Astrocyte (in vitro differentiated cells and primary cell): ENCODE measurements at places on chromosomes 3 and 15. TPM values are rescaled to one million over a fixed set of nuclear protein-coding genes. Genes with fewer than 3 reads are reported as not detected.

The TYRO3 gene
- 28.5 and 34.0 TPM in 2 replicates for total RNA-seq

- H3K36me3 ChIP-seq, result no peaks in the 10 kb centered on the region
- H3K4me3 ChIP-seq, result no peak overlapping the region
- H3K27ac ChIP-seq, result no peak overlapping the region
Observed at GRCh38 chr3:21754839-21755238, 3.8 kb upstream of the ZNF385D start.

The ZNF502 gene
- total RNA-seq, result 1.9 and 2.2 TPM in 2 replicates

- no peak overlapping the region for H3K4me3 ChIP-seq
- no peak overlapping the region for H3K27ac ChIP-seq
- no peak for DNase-seq
- H3K27me3 ChIP-seq, result no peaks in the 10 kb centered on the region
- H3K36me3 ChIP-seq, result no peaks in the 10 kb centered on the region
Observed at GRCh38 chr3:194979173-194979572, 291.8 kb downstream of the XXYLT1 start.

The SYNPR gene
- total RNA-seq, result 0.27 TPM in 1 of 2 replicates, not detected in the other

The P2RY14 gene
- total RNA-seq, result 0.11 TPM in 1 of 2 replicates, not detected in the other

GRCh38 chr15:84887938-84888337, 3.5 kb downstream of the SLC28A1 start:
- no peaks in the 10 kb centered on the region for H3K36me3 ChIP-seq
- H3K4me1 ChIP-seq, result no peaks in the 10 kb centered on the region
- H3K27me3 ChIP-seq, result no peaks in the 10 kb centered on the region
- no peak overlapping the region for H3K27ac ChIP-seq

DNA sequence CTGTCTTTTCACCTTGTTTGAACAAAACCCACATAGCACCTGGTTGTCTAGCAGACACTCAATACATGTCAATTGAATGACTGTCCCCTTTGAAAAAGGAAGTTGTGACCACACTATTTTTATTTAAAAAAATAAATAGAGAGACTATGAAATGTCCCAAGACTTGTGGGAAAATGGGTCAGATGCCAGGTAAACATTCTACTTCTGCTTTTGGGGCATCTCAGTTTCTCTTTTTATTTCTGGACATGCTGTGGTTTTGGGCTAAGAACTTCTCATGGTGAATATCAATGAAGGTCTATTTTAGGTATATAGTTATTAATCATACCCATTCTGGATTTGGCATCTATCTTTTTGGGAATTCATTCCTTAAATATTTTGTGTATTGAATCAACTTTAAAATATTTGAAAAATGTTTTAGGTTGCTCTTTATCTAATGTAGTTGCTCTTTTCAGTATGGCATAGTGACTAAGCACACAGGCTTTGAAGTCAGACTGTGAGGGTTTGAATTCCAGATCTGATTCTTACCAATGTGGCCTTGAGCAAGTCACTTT, 4.4 kb downstream of the TMEM45A start:
- H3K4me3 ChIP-seq, result no peak overlapping the region
- DNase-seq, result peak; percentile 87
- peak overlapping the region; percentile 29 for H3K27ac ChIP-seq
- H3K27me3 ChIP-seq, result no peaks in the 10 kb centered on the region
- peaks cover 8% of the 10 kb centered on the region for H3K4me1 ChIP-seq

DNA sequence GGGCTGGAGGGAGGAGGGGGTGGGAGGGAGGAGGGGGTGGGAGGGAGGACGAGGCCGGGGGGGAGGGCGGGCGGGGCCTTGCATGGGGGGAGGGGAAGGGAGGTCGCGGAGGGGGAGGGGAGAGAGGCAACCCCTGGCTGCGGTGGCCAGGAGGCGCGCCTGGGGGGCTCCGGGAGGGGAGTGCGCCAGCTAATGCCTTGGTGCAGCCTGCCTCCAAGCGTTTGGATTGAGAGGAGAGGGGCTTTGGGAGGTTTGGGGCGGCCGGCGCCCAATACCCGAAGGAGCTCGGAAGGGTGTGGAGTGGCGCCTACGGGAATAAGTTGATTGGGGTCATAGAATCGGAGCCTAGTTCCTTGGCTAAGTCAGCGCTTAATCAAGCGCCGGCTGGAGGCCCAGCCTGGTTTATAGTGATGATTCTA, 557 bp downstream of the TFG start:
- H3K27me3 ChIP-seq, result no peaks in the 10 kb centered on the region
- DNase-seq, result peak; percentile 2
- peaks cover 11% of the 10 kb centered on the region for H3K4me1 ChIP-seq
- H3K36me3 ChIP-seq, result peaks cover 11% of the 10 kb centered on the region

DNA sequence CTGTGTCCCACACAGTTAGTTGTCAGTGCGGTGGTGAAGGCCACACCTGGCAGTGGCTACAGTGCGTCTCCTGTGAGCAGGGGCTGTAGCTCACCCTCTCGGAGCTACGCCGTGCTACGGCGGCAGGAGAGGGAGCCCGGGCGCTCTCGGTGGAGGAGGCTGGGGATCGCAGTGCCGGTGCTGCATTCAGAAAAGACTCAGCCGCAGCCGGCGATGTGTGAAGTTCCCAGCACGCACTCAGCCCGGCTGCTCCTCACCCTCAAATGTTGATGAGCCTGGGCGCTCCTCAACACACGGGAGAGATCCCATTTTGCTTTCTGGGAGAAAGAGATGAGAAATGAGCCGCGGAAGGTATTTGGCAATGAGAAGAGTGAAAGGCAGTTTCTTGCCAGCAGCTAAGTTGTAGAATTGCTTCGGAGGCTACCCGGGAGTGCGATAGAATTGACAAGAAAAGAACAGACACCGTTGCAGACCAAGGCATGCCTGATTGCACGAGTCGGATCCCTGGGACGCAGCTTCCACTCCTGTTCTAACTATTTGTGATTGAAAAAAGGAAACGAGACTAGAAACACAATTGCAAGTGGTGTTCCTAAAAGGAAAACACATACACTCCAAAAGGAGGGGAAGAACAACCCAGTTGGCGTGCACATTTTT, at the start of gene UNC13C:
Gene UNC13C (plus strand): TSS at position 189 of the 654 bp plus-strand sequence. CDS start 34,463 bp downstream, outside the sequence.
- no peaks in the 10 kb centered on the region for H3K36me3 ChIP-seq
- DNase-seq, result no peak
- no peaks in the 10 kb centered on the region for H3K4me1 ChIP-seq
- peak within 1 kb of the TSS; percentile 36 for H3K4me3 ChIP-seq

GRCh38 chr3:117553461-117553860, 843.9 kb downstream of the TUSC7 start:
- peaks cover 3% of the 10 kb centered on the region for H3K4me1 ChIP-seq
- no peaks in the 10 kb centered on the region for H3K36me3 ChIP-seq
- no peak overlapping the region for H3K4me3 ChIP-seq
- peak; percentile 59 for DNase-seq
- H3K27me3 ChIP-seq, result no peaks in the 10 kb centered on the region

- H3K27ac ChIP-seq, result peak overlapping the region; percentile 98
- no peaks in the 10 kb centered on the region for H3K27me3 ChIP-seq
- H3K36me3 ChIP-seq, result no peaks in the 10 kb centered on the region
- peak overlapping the region; percentile 96 for H3K4me3 ChIP-seq
- DNase-seq, result peak; percentile 30
Observed at GRCh38 chr15:67253549-67254237, 768 bp downstream of the AAGAB start.

DNA sequence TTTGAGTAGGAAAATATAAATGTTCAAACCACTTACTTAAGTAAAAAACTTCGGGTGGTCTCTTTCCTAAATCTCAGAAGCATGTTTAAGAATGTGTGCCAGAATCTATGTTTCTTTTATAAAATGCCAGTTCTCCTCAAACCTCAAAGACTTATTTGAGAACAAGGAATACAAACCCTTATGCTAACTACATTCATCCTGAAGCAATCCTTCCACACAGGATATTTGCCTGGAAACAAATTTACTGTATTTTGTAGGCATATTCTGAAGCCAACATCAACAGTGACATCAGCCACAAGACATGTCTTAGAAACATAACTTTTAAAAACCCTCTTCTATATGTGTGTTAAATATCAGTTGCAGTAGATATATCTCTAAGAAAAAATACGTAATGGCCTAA, 1077.0 kb downstream of the ROBO1 start:
- DNase-seq, result peak; percentile 74
- no peak overlapping the region for H3K4me3 ChIP-seq
- no peaks in the 10 kb centered on the region for H3K27me3 ChIP-seq
- H3K4me1 ChIP-seq, result no peaks in the 10 kb centered on the region
- H3K27ac ChIP-seq, result no peak overlapping the region

The TMEM212 gene
- total RNA-seq, result not detected in 2 replicates

- peaks cover 7% of the 10 kb centered on the region for H3K4me1 ChIP-seq
- no peaks in the 10 kb centered on the region for H3K36me3 ChIP-seq
- H3K4me3 ChIP-seq, result peak within 1 kb of the TSS; percentile 32
- no peak within 1 kb of the TSS for H3K27ac ChIP-seq
Observed at GRCh38 chr15:81133782-81134461, at the start of gene CFAP161. Gene CFAP161 (plus strand): TSS chr15:81134270. CDS start chr15:81134330, 60 bp downstream.

GRCh38 chr3:192825657-192826200, 91.9 kb downstream of the MB21D2 start:
- H3K4me1 ChIP-seq, result peaks cover 9% of the 10 kb centered on the region
- no peaks in the 10 kb centered on the region for H3K27me3 ChIP-seq
- peak; percentile 59 for DNase-seq
- no peaks in the 10 kb centered on the region for H3K36me3 ChIP-seq

- H3K36me3 ChIP-seq, result no peaks in the 10 kb centered on the region
- DNase-seq, result peak; percentile 14
- H3K27ac ChIP-seq, result no peak overlapping the region
- no peak overlapping the region for H3K4me3 ChIP-seq
- H3K4me1 ChIP-seq, result peaks cover 2% of the 10 kb centered on the region
Observed at GRCh38 chr3:129824926-129825541, 68.5 kb downstream of the TMCC1 start.

The SLC12A1 gene
- not detected in 2 replicates for total RNA-seq

The CPNE9 gene
- total RNA-seq, result 0.20 TPM in 1 of 2 replicates, not detected in the other

- peaks cover 3% of the 10 kb centered on the region for H3K36me3 ChIP-seq
- no peaks in the 10 kb centered on the region for H3K27me3 ChIP-seq
- no peak for DNase-seq
- H3K4me1 ChIP-seq, result no peaks in the 10 kb centered on the region
Observed at GRCh38 chr3:45437383-45437782, 49.0 kb downstream of the LARS2 start.

- H3K4me1 ChIP-seq, result peaks cover 14% of the 10 kb centered on the region
- peak; percentile 67 for DNase-seq
- H3K27ac ChIP-seq, result peak overlapping the region; percentile 98
- no peaks in the 10 kb centered on the region for H3K27me3 ChIP-seq
- H3K36me3 ChIP-seq, result peaks cover 5% of the 10 kb centered on the region
Observed at GRCh38 chr15:59688423-59688781, 718 bp downstream of the BNIP2 start.

DNA sequence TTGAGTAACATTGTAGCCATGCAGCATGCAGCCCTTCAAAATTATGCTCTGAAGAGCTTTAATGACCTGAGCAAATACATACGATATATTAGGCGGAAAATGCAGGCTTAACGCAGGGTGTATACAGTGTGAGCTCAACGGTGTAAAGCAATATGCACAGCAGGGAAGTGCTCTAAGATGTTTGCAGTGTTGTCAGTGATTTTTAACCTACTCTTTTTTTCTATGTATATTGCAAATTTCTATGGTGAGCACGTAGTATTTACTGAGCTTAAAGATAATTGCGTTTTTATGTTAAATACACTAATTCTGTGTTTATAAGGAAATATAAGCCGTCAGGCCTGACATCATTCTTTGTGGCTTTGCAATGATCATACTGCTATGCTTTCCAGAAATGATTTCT, 42.1 kb downstream of the DGKG start:
- no peak overlapping the region for H3K4me3 ChIP-seq
- H3K4me1 ChIP-seq, result peaks cover 12% of the 10 kb centered on the region
- H3K27ac ChIP-seq, result no peak overlapping the region
- no peaks in the 10 kb centered on the region for H3K36me3 ChIP-seq
- H3K27me3 ChIP-seq, result peaks cover 2% of the 10 kb centered on the region
- no peak for DNase-seq

GRCh38 chr3:14329116-14329830, 73.1 kb upstream of the SLC6A6 start:
- no peak overlapping the region for H3K4me3 ChIP-seq
- no peak overlapping the region for H3K27ac ChIP-seq
- no peaks in the 10 kb centered on the region for H3K36me3 ChIP-seq
- DNase-seq, result peak; percentile 68
